ENCODE measurements at places on chromosomes 11 and 22.

- DNase-seq = no peak
Measured at GRCh38 chr11:910044-910588, 494 bp downstream of the CHID1 start.

GRCh38 chr11:3723014-3723708 lies 52.0 kb upstream of the CHRNA10 start:
- peak; percentile 97 for DNase-seq

- DNase-seq = no peak
Measured at GRCh38 chr22:28674121-28674563, 5.5 kb downstream of the TTC28 start.

GRCh38 chr11:39190751-39191150 lies 2268.7 kb downstream of the LRRC4C start:
- DNase-seq = no peak

DNA sequence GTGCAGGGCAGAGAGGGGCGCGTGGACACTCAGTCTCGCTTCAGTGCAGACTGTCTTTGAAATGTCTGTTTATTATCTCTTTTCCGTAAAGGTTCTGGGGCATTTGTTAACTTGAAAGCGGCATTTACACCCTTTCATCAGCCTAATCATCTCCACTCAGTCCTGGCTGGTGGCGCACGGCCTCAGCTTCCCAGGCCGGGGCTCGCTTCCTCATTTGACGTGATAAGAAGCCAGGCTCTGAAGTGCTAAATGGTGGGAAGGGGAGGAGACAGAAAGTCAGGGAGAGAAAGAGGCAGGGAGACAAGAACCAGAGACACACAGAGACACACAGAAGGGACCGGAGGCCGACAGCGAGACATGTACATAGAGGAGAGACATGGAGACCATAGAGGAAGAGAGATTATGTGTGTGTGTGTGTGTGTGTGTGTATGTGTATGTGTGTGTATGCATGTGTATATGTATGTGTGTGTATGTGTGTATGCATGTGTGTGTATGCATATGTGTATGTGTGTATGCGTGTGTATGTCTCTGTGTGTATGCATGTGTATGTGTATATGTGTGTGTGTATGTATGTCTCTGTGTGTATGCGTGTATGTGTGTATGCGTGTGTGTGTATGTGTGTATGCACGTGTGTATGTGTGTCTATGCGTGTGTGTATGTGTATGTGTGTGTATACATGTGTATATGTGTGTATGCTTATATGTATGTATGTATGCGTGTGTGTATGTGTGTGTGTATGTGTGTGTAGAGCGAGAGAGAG lies 101.5 kb downstream of the ST3GAL4 start:
- no peak for DNase-seq

DNA sequence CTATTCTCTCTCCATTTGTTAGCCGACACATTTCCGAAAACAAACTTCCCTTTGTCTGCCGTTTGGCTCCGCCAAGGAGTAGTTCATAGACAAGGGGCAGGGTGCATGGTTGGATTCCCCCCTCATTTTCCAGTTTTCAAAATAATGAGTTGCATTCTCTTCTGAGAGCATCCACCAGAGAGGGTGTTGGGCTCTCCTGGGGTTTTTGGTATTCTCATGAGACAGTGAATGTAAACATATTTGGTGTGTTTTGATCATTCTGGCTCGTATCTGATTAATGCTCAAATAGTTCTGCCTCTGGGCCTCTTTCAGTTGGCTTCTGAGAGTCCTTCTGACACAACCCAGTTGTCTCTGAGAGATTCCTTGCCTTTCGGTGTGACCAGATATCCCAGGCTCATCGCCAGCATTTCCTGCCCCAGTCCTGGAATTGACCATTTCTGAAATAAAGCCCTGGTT lies 21.7 kb downstream of the GRAMD4 start:
- DNase-seq = no peak

- DNase-seq = no peak
Measured at GRCh38 chr11:85809191-85809590, 1.8 kb downstream of the SYTL2 start.

DNA sequence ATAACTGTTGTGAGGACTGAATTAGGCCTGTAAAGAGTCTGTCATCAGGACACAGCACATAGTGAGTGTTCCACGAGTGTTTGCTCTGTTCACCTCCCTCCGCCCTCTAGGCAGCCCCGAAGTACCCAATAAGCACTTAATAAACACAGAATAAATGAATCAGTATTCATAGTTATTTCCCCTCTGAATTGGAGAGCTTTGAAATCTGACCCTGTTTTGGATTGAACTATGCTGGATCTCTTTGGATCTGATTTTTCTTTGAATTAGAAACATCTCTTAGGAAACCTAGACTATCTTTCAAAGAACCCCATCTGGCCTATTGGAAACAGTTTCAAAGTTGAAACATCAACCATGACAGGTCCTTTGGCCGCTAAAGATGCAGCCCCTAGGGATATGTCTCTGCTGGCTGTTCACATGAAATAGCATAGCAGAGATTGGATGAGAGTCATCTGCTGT lies 615.5 kb downstream of the NTM start:
- DNase-seq = no peak

DNA sequence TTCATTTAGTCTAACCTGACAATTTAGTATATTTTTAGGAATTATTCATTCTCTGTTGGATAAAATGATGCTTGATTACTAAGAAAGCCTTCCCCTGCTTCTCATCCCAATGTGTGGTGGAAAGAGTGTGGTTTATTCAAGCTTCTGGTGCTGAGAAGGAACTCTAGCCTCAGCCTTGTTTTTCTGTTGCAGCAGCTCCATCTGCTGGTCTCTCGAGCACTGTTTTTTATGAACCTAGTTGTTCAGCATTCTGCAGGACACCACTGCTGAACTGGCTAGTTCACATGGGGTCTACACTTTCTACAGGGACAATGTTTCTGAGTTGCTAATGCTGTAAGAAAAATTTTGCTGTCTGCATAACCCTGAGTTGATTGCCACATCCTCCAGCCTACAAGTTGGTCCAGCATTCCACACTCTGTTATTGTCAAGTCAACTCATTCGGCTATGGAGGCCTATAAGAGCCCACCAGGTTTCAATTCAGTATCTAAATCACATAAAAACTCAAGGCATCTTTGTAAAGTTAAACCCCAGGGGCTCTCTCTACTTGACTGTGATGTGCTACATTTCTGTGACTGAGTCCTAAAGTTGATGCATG lies 14.3 kb downstream of the OR2AG2 start:
- DNase-seq = peak; percentile 10

DNA sequence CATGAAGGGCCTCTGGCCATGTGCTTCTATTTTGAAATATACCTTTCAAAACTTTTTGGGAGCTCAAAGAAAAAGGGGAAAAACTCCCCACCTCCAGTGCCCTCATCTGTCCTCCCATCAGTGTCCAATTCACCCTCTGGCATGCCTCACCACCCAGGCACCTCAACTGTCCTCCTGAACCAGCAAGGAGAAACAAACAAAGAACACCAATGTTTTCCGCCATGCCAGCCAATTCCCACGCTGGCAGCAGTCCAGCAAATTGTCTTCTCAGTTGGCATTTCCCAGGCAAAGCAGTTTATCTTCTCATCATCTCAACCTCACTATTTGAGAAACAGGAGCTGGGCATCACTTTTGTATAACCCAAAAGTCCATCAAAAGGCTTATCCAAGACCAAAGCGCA lies 496.9 kb downstream of the SOX6 start:
- DNase-seq = no peak

DNA sequence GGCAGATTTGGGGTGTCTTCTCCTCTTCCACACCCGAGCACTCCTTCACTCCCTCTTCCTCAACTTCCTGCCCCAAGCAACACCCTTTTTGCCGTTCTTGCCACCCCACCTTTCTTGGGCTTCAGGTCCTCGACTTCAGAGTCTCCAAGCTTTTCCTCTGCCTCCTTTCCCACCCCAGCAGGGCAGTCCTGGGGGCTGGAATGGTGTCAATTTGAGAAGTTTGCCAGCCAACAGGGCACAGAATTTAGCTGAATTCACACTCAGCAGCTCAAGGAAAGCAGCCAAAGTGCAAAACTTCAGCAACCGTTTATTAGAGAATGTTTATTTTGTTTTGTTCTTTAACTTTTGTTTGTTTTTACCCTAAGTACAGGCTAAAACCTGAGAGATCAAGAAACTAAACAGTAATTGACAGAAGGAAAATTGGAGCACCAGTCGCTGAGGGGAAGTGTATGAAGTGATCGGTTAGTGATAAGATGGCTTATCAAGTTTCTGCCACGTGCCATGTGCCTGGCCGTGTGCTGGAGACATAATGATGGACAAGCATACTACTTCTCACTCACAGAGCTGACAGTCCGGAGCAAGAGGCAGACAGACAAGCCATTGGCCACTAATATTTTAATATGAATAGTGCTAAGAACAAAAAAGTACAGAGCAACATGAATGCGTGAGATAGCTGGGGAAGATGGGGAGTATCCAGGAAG lies 44.4 kb downstream of the AHNAK start:
- DNase-seq = no peak

DNA sequence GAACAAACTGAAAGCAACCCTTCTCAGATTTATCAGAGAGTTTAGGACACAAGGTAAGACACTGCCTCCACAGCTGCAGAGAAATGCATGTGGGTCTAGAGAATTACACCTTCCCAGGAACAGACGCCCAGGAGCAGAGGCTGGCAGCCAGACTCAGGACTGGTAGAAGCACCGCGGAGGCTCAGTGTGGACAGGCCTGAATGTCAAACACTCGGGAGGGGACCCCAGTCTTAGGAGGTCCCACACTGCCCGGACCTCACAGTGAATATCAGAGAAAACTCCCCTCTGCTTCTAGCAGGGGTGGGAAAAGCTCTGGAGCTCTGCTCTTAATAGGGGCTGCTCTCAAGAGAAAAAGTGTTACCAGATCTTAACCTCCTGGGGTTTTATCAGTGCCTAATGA lies 952.7 kb downstream of the BRD1 start:
- no peak for DNase-seq

GRCh38 chr11:74233683-74234082 lies 62.6 kb downstream of the PPME1 start:
- no peak for DNase-seq

DNA sequence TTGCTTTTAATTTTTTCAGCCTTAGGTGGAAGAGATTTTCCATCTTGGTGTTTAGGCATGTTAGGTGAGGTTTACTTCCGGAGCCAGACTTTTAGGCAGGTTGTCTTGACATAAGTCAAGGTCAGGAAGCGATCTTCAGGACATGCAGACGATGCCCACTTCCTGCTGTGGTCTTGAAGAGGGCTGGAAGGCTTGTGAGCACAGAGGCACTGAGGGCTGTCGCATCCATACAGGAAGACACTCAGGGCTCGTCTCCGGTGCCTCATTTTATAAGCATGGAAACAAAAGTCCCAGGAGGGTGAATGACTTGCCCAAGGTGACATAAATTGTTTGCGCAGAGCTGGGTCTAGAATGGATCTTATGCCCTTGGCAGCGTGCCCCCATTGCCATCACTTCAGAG lies 30.8 kb downstream of the MARK2 start:
- DNase-seq = no peak

GRCh38 chr11:124582565-124582964 lies 12.8 kb downstream of the OR8A1 start:
- DNase-seq = no peak

DNA sequence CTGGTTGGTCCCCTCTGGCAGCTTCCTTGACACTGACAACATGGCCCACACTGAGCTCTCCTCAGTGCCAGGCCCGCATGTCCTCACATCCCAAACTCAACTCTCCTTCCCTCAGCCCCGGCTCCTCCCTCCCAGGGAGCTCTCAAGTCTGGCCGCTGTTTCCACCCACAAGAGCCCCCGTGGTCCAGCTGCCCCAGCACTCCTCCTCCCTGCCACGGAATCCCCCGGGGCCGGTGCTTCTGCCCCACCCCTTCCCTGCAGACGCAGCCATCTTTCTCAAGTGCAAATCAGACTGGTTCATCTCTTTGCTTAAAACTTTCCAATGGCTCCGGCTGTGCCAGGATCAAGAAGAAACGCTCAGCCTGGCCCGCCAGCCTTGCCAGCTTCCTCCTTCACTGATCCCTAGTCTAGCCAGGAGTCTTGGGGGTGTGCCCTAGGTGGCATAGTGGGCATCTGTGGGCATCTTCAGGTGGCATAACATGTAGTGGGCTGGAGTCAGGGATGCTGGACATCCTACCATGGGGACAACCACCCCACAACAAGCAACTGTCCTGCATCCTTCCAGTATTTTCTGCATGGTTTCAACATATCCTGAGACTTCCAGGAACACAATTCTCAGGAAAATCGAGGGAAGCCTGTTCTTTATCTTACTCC lies 22.3 kb upstream of the RASL10A start:
- no peak for DNase-seq

- no peak for DNase-seq
Measured at GRCh38 chr11:64502634-64503033, 88.4 kb upstream of the SLC22A12 start.

DNA sequence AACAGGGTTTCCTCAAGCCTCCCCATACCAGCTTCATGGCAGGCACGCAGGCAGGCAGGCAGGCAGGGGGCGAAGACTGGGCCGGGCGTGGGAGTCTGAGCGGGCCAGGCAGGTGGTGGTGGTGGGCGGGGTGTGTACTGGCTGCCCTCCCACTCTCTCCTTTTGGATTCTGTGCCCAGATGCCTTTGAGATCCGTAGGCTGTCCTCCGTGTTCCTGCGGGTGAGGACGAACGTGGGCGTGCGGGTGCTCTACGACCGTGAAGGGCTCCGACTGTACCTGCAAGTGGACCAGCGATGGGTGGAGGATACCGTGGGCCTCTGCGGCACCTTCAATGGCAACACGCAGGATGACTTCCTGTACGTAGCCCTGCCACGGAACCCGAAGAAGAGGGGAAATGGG lies 23.0 kb downstream of the OTOG start:
- no peak for DNase-seq

DNA sequence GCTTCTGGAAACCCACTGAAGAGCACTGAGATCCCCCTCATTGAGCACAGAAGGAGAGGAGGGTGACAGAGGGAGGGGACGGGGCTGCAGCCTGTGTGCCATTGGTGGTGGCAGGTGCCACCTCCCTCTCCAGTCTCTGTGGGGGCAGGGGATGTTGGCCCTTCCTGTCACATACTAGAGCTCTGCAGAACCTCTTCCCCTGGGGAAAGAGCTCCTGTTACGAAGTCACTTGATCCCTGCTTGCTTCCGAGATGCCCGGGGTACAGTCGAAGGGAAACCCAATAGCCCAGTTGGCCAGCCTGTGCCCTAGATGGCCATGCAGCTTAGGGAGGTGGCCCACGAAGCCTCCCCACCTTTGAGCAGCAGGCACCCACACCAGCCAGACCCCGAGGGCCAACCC lies 29.4 kb downstream of the DAGLA start:
- no peak for DNase-seq

- DNase-seq = no peak
Measured at GRCh38 chr22:26431261-26431995, 2.4 kb downstream of the ASPHD2 start.

DNA sequence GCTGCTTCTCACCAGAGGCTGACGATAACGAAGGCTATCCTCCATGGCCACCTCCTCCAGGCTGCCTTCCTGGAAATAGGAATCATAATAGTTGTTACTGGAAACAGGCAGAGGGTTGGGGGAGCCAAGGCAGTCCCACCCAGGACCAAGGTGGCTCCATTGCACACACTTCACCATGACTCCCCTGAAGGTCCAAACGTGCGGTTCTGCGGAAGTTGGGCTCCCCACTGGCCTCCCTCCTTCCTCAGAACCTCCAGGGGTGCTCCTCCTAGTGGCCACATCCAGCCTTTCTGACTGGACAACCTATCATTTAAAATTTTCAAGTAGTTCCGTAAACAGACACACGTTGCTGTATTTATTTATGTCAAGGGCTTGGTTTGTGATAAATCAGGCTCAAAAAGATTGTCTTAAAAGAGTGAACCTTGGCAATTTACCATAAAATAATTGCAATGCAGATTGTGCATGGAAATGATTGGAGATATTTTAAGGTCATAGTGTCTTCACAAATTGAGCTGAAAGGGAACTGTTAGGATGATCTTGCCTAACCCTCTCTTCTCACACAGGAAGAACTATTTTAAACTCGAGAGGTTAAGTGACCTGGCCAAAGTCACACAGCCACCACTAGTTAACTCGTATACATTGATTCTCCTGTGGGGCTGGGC lies 1.4 kb upstream of the TCN2 start:
- no peak for DNase-seq
